Bladder microvascular endothelial cell (primary cell): ENCODE measurements at places on chromosomes 7 and 10. TPM values are rescaled to one million over a fixed set of nuclear protein-coding genes. Genes with fewer than 3 reads are reported as not detected.

FKBP6 gene
- not detected in 2 replicates for total RNA-seq

HOXA11 gene
- 0.31 and 0.49 TPM in 2 replicates for total RNA-seq

EVX1 gene
- not detected in 2 replicates for total RNA-seq

FAM131B gene
- total RNA-seq: 0.44 and 0.49 TPM in 2 replicates

TMEM140 gene
- total RNA-seq: 36.8 and 78.5 TPM in 2 replicates

TEX36 gene
- not detected in 2 replicates for total RNA-seq

ANKRD61 gene
- total RNA-seq: 0.06 TPM in 1 of 2 replicates, not detected in the other

PRF1 gene
- total RNA-seq: not detected in 2 replicates

SPDYE5 gene
- total RNA-seq: not detected in 2 replicates

MYH16 gene
- 0.13 and 0.16 TPM in 2 replicates for total RNA-seq
